ENCODE measurements at places on chromosomes 2 and 18. TPM values are rescaled to one million over a fixed set of nuclear protein-coding genes. Genes with fewer than 3 reads are reported as not detected.

- no peak for DNase-seq
Observed at GRCh38 chr18:11714244-11714918, 25.3 kb downstream of the GNAL start.

The STEAP3 gene
- total RNA-seq, result 3.0 TPM

The GBX2 gene
- not detected for total RNA-seq

GRCh38 chr18:11664286-11664685, 24.8 kb upstream of the GNAL start:
- no peak for DNase-seq

GRCh38 chr18:13893418-13893760, 21.9 kb downstream of the MC2R start:
- no peak for DNase-seq

The ITPRIPL1 gene
- total RNA-seq, result 6.1 TPM

DNA sequence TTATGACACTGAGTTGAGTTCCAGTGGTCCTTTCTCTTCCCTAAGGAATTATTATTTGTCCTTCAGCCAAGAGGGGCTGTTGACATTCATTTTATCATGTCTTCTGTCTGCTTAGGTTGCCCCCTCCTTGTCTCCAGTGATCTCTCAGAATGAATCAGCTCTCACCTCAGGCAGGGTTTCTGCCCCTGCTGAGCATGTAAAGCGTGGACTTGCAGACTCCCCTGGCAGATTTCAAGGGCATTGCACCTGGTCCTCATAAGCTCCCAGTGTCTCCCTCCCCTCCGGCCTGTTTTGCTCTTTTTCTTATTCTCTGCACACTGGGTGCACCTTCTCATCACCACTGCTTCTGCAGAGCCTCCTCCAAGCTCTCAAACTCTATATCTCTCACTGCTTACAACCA, 188.4 kb downstream of the KCNS3 start:
- DNase-seq, result no peak

The FAM237A gene
- total RNA-seq, result not detected

DNA sequence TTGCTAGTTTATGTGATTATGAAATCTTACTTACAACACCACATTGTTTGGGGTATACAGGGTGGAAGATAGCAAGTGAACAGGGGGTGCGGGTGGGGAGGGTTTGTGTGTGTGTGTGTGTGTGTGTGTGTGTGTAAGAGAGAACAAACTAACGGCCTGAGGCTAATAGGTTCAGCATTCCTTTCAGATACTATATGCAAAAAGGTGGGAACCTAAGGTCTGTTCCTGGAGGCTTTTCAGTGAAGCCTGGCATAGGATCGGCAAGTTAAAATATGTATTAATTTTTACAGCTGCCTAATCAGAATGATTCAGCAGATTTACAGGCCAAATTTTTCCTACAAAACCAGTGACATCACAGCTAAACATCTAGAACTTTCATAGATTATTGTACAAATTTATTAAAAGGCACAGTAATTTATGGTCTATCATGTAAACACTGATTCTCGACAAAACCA, 7.6 kb upstream of the SPDYA start:
- no peak for DNase-seq

The SANBR gene
- 15.6 TPM for total RNA-seq

DNA sequence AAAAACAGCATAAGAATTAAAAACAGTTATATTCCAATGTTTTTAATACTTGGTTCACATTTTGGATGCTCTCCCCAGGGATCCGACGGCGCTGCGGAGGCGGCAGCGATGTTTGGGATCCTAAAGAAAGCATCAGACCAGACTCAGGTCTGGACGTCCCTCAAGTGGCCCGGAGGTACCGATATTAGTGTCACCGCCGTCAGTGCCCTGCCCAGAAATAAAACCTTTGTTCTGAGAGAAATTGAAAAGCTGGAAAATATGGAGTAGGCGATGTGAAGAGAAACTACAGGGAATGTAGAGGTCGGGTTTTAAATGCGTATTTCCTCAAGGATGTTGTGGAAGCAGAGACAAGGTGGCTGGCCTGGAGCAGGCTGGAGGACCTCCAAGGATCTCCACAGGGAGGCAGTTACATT, 683 bp upstream of the TBC1D8 start:
- DNase-seq, result no peak

The LRRC30 gene
- 0.69 TPM for total RNA-seq

DNA sequence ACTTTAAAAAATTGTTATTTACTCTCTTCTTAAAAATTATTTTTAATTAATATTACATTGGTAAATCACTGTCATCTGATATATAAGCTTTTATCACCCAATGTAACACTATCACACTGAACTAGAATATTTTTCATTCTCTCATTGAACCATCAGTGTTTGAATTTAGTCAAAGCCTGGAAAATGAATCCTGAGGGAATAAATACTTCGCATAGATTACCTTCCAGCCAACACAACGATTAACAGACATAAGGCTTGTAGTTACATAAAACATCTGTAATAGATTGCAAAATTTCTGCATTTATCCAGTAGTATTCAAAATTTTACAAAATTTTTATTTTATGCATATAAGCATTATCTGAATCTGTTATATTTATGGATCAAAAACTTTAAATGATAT, 314.9 kb downstream of the ERBB4 start:
- no peak for DNase-seq

- peak; percentile 1 for DNase-seq
Observed at GRCh38 chr2:107687073-107687472, 139.6 kb upstream of the RGPD4 start.

GRCh38 chr2:100042562-100042961, 99.8 kb downstream of the AFF3 start:
- DNase-seq, result no peak

GRCh38 chr2:223464071-223464470, 138.1 kb downstream of the SCG2 start:
- no peak for DNase-seq

GRCh38 chr18:39969803-39970494, 1985.1 kb upstream of the PIK3C3 start:
- DNase-seq, result no peak

The SPATA3 gene
- not detected for total RNA-seq

DNA sequence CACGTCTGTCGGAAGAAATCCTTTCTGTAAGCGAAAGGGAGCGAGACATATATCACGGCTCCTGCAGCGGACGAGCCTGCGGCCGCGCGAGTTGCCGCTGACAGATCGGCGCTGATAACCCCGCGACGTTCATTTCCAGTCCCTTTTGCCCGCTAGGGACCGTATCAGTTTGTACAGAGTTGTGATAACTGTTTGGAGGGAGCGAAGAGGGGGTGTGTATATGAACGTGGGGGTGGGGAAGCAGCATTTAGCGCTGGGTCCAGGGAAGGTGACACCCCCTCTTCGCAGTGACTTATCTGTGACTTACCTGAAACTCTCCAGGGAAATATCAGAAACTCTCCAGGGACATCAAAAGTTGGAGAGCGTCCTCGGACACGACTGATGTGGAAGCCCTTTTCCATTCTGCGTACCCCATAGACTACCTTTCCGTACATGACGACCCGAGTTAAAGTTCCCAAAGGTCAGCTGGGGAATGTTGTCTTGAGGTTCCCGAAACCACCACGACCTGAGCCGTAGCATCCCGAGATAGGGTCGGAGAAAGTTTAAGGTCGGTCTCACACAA, 948 bp upstream of the GATA6 start:
- DNase-seq, result no peak

- DNase-seq, result peak; percentile 29
Observed at GRCh38 chr2:64711252-64711800, 57.6 kb upstream of the SERTAD2 start.

The CNGA3 gene
- total RNA-seq, result 0.10 TPM

The MPP4 gene
- total RNA-seq, result 0.59 TPM

The IL1R2 gene
- total RNA-seq, result 15.6 TPM

DNA sequence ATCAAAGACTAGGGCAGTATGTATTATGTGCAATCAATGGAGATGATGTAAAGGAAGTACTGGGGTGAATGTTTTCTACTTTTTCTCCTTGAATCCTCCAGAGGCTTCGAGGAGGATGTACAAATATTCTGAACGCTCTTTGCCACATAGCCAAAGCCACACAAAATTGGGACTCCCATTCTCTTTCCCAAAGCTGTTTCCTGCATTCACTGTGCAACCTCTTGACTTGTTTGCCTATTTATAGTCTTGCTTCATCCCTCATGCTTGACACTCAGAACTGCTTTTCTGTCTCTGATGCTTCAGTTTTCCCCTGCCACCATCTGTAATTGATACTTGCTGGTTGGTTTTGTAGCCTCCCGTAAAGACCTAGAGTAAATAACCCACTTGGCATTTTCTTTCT, 208.2 kb upstream of the RBMS1 start:
- DNase-seq, result no peak

The PPP3R1 gene
- 46.0 TPM for total RNA-seq

- no peak for DNase-seq
Observed at GRCh38 chr2:238509151-238509835, 82.6 kb downstream of the ASB1 start.

The ST8SIA5 gene
- total RNA-seq, result 0.59 TPM

DNA sequence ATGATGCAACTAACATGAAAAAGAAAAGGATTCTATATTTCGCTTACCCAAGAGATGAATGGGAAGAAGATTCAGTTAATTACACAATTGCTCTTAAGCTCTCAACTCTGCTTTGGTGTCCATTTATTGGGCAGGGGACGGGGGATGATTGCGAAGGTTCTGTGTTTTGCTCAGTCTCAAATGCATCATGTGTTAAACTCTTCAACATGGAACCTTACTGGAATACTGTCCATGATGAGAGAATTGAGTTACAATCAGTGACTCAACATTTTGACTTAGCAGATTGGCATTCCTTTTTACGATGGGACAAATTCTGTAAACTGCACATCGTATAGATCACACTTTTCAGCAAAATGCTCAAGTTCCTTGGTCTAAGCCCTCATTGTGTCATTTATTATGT, 135.6 kb downstream of the RBMS1 start:
- no peak for DNase-seq

- DNase-seq, result peak; percentile 26
Observed at GRCh38 chr2:12714391-12715221, 2.1 kb upstream of the TRIB2 start.

- DNase-seq, result no peak
Observed at GRCh38 chr2:106147159-106147558, 46.9 kb downstream of the UXS1 start.

The MARCHF4 gene
- total RNA-seq, result not detected

The ABCB11 gene
- 0.79 TPM for total RNA-seq

- DNase-seq, result no peak
Observed at GRCh38 chr2:102417946-102418345, 5.0 kb upstream of the IL18RAP start.

DNA sequence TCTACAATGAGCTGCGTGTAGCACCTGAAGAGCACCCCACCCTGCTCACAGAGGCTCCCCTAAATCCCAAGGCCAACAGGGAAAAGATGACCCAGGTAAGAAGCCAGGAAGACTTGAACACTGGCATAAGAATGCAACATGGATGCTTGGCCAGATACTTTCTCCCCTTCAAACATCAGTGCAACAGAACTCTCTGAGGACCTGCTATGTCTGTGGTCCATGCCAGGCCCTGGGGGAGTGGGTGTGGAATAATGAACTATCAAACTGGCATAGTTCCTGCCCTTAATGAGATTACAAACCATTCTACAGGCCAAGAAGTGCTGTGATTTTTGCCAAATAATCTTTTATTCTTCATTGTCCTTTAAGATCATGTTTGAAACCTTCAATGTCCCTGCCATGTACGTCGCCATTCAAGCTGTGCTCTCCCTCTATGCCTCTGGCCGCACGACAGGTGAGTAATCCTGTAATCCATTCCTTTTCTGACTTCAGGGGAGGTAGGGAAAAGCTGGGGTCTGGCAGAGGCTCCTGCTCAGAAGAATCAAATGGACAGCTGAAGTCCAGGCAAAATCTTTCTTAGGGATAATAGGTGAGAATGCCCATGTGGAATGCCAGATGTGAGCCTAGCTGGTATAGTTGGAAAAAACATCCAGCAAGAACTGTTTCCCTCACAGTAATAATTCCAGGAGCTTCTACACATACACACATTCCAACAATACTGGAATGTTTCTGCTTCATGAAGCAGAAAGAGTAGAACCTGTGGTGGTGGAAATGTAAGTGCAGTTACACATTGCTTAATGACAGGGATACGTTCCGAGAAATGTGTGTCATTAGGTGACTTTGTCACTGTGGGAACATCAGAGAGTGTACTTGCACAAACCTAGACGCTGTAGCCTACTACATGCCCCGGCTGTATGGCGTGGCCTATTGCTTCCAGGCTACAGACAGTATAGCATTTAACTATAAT, 16.2 kb downstream of the ACTG2 start:
- DNase-seq, result no peak

The TBR1 gene
- total RNA-seq, result 0.30 TPM

The SCYGR4 gene
- total RNA-seq, result 0.89 TPM

The SRD5A2 gene
- total RNA-seq, result not detected

GRCh38 chr18:9416563-9417072, 58.7 kb upstream of the RALBP1 start:
- DNase-seq, result peak; percentile 82

The LYPD1 gene
- 0.99 TPM for total RNA-seq

GRCh38 chr2:109690822-109691541, 76.8 kb downstream of the SOWAHC start:
- no peak for DNase-seq
